GDM1 (cell line): ENCODE measurements at places on chromosomes 13 and 19.

DNA sequence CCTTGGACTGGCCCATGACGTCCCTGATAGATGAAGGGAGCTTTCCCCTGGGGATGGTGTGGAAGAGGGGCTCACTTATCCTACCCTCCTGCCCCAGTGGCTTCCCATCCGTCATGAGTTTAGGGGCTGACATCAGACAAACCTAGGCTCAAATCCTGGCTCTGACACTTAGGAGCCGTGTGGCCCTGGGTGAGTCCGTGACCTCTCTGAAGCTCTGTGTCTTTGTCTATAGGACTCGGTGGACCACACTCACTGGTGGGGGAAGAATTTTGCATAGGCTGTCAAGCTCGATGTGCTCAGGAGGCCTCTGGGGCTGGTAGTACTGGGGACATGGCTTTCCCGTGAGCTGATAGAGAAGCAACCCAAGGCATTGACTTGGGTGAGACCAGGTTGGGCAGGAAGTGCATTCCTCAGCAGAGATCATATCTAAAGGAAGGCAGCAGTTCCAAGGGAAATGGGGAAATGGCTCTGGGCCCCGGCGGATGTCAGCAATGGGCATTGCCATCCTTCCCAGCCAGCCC, 17.4 kb upstream of the AP1M2 start:
- no peak for DNase-seq

DNA sequence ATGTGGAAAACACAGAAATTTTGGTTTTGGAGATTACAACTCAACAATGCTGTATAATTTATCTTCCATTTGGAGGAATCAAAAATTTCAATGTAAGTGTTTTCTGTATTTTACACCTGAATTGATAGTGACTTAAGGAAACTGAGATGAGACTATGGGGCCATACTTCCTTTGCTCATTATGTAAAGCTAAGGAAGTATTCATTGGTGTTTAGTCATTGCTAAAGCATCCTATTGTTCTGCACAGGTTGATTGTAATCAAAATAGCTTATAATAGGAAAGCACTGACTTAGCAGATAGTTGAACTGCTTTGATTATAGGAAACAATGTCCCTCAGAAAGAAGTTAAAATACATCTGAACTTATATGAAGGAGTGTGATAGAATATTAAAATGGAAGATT, 244.4 kb upstream of the SLITRK5 start:
- DNase-seq = no peak

GRCh38 chr19:37304190-37304883, 66.6 kb upstream of the ZNF527 start:
- no peak for DNase-seq

DNA sequence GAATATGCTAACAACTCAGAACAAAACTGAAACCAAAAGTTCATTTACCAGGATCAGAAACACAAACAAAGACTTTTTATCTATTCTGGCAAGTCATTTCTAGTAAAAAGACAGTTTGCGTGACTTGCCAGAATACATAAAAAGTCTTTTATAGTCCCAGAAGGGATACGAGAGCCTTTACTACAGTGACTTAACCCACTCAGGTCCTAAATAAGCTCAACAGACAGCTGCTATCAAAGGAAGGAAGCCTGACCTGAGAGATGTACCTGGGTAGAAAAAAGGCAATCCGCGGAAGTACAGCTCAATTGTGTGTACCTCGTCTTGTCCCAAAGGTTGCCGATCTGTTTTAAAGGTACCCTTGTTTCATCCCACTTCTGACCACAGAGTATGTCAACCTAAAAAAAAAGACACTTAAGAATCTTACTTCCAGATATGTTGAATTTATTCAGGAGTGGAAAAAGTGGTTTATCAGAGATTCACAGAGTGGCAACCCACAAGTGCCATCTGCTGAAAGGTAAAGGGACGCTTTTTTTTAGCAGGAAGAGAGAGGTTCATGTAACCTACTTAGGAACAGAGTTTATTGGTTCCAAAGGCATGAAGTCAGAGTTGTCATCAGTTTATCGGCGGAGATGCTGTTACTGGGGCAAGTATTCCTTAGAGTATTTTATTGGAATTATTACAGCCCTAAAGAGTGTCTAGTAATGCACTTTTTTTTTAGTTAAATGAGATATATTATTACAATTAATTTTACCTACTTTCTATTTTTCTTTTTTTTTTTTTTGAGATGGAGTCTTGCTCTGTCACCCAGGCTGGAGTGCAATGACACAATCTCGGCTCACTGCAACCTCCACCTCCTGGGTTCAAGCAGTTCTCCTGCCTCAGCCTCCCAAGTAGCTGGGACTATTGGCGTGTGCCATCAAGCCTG, 69.7 kb upstream of the C1QTNF9B start:
- no peak for DNase-seq

- DNase-seq = no peak
These were observed 5.1 kb upstream of the DCUN1D2 start for GRCh38 chr13:113495494-113496210.

DNA sequence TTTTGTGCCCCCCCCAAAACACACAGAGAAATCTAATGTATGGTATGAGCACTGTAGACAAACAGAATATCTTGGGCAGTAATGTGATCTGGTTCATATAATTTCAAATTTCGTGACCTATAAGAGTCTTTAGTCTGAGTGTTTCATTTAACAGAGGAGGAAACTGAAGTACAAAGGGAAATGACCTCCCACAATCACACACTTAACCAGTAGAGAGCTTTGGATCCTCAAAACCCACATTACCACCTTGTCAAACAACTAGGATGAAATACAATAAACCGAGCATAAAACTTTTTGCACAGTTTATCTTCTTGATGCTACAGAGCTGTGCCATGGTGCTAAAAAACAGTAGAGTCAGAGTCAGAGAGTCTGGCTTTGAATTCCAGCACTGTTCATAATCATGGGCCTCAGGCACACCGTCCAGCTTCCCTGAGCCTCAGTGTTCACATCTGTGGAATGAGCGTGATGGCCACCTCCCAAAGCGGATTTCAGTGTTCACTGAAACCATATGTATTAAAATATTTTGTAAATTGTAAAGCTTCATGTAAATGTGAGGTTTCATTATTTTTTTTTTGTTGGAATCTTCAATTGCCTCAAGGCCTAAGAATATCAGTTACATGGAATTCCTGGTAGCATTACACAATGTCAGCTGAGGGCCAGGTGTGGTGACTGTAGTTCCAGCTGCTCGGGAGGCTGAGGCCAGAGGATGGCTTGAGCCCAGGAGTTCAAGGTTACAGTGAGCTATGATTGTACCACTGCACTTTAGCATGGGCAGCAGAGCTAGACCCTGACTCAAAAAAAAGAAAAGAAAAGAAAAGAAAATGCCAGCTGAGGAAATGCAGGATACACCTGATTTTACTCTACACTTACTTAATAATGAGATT, 126.4 kb upstream of the FRY start:
- DNase-seq = no peak

DNA sequence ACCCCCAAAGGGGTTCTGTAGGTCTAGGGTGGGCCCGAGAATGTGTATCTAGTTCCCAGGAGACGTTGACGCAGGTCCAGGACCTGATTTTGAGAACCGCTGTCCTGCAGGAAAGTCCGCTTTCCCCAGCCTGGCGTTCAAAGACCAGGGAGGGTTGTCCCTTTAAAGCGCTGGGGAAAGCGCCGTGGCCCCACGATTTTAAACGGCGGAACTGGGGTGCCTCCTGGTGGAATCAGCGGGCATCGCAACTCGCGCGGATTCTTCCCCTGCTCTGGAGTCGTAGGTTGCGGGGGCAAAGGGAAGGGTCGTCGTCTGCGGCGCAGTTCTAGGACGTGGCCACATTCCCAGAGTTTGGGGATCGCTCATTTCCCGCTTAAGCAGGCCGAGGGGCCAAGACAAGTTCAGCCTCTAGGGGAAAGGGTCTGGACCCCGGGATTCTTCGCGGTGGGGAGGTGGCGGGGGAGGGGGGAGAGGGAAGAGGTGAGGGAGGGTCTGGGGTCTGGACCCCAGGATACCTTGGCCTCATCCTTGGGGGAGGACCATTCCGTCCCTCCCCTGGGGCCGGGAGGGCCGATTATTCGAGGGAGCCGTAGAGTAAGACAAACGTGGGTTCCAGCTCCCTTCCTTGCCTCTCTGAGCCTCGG, 7.7 kb downstream of the PNMA8B start:
- no peak for DNase-seq

- DNase-seq = no peak
These were observed 1.1 kb upstream of the NR2F6 start for GRCh38 chr19:17246681-17247425.

GRCh38 chr19:53874606-53874990, 6.9 kb downstream of the MYADM start:
- DNase-seq = no peak

DNA sequence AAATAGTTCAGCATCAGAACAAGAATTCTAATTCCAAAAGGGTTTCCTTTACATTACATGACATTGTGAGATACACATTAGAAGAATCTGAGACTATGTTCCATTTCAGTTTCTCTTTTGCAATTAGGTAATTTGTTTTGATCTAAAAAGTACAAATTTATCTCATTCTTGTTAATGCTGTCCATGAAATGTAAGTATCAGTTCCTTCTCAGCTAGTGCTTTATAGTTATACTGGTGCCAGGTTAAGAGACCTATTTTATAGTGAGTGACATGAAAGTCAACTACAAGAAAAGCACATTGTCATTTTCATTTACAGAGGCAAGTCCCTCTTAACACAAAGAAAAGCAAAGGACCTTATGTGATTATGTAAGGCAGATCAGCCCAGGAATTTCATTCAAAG, 43.9 kb downstream of the RCBTB2 start:
- no peak for DNase-seq

DNA sequence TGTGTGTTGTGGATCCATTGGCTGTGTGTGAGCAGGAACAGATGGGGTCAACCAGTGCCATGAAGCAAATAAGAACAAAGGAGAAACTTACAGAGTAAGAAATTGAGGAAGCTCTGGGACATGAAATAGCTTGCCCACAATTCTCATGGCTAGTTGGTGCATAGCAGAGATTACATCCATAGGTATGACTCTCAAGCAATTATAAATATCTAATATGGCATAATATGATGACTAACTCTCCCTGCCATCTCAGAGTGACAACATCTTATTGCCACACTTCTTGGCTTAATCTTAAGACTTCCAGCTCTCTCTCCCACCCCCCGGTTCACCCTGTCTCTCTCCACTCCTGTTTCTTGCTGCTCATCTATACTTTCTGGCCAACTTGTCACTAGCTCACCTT, 53.3 kb downstream of the OXGR1 start:
- no peak for DNase-seq

- no peak for DNase-seq
These were observed 754.5 kb upstream of the MIR17HG start for GRCh38 chr13:90592943-90593342.

GRCh38 chr19:3609779-3610719, 3.4 kb upstream of the TBXA2R start:
- DNase-seq = no peak

GRCh38 chr13:72586518-72586917, 140.9 kb downstream of the MZT1 start:
- DNase-seq = no peak

- no peak for DNase-seq
These were observed 153.3 kb downstream of the SIPA1L3 start for GRCh38 chr19:38060331-38060730.

GRCh38 chr13:111336666-111337065, 16.2 kb downstream of the TEX29 start:
- DNase-seq = no peak

GRCh38 chr13:98912846-98913245, 65.0 kb downstream of the DOCK9 start:
- DNase-seq = no peak

DNA sequence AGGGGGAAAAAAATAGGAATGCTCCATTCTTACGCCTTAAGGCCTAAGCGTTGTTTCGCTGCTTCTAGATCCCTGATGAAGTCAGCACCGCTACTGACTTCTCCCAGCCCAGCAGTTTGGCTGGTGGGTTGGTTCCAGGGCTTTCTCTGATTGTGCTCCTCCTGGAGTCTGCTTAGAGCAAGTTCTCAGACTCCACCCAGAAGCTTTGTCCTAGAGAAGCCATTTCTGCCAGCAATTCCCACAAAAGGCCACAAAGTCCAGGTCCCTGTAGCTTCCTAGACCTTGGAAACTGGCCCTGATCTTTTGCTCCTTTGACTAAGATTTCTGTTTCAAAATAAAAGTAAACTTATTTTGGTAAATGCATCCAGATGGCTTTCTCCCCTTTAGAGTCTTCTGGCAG, 65.4 kb downstream of the KCTD12 start:
- DNase-seq = no peak

- no peak for DNase-seq
These were observed 11.5 kb upstream of the SPART start for GRCh38 chr13:36357692-36358091.

- no peak for DNase-seq
These were observed 4.7 kb upstream of the METTL21C start for GRCh38 chr13:102699504-102699903.

- DNase-seq = no peak
These were observed 282.3 kb downstream of the SPRY2 start for GRCh38 chr13:80058626-80059025.

DNA sequence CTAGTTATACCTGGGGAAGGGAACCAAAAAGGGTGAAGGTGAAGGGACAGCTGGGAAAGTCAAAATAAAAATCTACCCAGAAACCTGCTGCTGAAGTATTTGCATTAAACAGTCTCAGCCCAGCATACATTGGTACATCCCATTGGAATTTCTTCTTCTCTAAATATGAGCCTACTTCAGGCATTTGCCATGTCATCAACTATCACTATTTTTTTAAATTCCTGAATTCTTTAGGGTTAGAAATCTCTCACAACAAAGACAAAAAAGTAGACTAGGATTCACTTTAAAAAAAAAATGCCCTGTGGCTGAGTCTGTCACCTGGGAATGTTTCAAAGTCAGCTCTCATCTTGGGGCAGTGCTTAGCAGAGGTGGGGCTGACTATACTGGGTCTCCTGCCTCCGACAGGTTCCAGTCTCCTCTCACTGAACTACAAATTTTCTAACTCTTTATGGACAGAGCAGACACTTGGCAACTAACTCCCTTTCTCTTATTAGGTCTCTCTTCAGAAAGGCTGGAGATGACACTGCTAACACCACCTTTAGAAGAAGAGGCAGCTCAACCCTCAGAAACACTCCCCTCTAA, 141.2 kb downstream of the LHFPL6 start:
- no peak for DNase-seq

DNA sequence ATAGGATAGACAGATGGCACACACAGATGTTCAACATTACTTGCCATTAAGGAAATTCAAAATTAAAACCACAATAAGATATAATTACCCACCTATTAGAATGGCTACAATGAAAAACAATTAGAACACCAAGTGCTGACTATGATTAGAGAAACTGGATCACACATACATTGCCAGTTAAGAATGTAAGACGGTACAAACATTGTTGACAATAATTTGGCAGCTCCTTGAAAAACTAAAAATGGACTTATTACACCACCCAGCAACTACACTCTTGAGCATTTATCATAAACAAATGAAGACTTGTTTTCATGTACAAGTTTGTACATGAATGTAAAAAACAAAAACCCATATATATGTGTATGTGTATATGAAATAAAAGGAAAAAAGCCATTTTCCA, 13.7 kb downstream of the ZNF461 start:
- no peak for DNase-seq

- peak; percentile 92 for DNase-seq
These were observed at the start of gene ZNF85 for GRCh38 chr19:20923077-20923871. TSS of gene ZNF85 (plus strand) at chr19:20923251. CDS start at chr19:20923401, 150 bp downstream.
